ENCODE measurements at places on chromosomes 3 and 15. TPM values are rescaled to one million over a fixed set of nuclear protein-coding genes. Genes with fewer than 3 reads are reported as not detected.

GRCh38 chr3:184008161-184008560 is 9.5 kb downstream of the ABCC5 start:
- H3K27ac ChIP-seq, result no peak overlapping the region
- H3K4me3 ChIP-seq, result no peak overlapping the region
- no peak for DNase-seq
- peaks cover 62% of the 10 kb centered on the region for H3K4me1 ChIP-seq

DNA sequence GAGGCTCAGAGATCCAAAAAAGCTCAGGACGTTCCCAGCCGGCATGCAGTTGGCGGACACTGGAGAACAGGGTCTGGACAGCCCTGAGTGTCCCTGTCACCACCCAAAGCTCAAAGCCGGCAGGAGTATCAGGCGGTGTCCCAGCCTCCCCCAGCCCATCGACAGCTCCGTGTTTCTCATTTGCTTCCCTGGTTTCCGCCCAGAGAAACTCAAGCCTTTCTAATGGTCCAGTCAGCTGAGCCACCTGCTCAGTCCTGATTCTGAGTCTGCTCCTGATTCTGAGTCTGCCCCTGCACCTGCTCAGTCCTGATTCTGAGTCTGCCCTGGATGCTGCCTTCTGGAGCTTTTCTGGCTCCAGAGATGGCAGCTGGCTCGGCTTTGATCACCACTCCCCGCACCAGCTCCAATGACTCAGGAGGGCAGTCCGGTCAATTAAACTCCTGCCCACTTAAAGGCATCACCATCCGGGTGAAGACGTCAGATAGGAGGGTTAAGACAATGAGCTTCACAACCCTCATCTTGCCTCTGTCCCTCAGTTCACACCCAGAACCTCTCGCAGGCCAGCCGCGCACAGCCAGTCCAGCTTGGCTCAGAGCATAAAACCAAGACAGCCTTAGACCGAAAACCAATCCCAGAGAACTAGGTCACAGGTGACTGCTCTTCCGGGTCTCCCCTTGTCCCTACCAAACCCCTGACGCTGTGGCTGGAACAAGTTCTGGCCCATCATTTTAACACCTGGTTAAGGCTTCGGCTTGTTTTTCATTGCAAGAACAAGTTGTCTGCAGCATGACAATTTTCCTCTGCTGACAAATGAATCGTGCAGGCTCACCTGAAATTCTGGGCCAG is 6.8 kb downstream of the PCSK6 start:
- H3K4me1 ChIP-seq, result peaks cover 66% of the 10 kb centered on the region
- H3K27me3 ChIP-seq, result peaks cover 8% of the 10 kb centered on the region
- H3K4me3 ChIP-seq, result peak overlapping the region; percentile 37

DNA sequence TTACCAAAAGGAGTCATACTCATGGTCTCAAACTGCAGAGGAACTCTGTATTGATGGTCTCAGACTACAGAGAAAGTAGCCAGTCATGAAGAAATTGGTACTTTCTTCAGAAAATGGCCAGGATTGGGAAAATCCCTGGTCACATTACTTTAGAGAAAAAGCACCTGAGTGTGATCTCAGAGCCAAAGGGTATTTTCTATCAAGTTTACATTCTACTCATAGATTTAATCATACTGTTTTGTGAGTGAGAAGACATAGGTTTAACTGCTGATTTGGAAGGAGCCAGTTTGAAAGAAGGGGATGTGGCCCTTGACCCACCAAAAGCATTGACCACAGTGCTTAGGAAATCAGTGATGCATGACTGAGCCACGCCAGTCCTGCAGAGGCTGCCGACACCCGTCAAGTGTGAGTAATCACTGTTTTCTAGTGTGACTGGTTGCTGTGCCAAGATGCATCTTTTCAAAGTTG is 203.6 kb downstream of the AKAP13 start:
- peak overlapping the region; percentile 93 for H3K27ac ChIP-seq
- peak overlapping the region; percentile 66 for H3K4me3 ChIP-seq
- H3K27me3 ChIP-seq, result no peaks in the 10 kb centered on the region

The CASR gene
- not detected for total RNA-seq

- peaks cover 6% of the 10 kb centered on the region for H3K27me3 ChIP-seq
- H3K4me1 ChIP-seq, result peaks cover 9% of the 10 kb centered on the region
- no peaks in the 10 kb centered on the region for H3K36me3 ChIP-seq
Observed at GRCh38 chr3:140391061-140391460, 286.8 kb upstream of the TRIM42 start.

DNA sequence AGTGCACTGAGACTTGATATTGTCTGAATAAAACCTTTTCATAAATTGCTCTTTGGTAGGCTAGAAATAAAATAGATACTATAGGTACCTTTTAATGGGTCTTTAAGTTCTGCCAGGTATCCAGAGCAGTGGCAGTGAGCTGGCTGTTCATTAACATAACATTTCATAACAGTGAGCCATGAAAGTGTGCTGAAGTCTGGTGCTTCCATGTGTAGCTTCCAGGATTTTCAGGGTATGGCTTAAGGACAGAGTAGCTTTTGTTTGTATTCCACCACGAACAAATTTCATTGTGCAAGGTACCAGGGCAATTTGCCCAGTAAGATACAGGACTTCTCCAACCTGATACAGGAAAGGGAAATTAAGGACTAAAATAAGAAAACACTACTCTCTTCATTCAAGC is 124.7 kb upstream of the NANOGP8 start:
- no peaks in the 10 kb centered on the region for H3K27me3 ChIP-seq
- DNase-seq, result no peak
- H3K27ac ChIP-seq, result no peak overlapping the region
- no peaks in the 10 kb centered on the region for H3K36me3 ChIP-seq
- H3K4me1 ChIP-seq, result peaks cover 16% of the 10 kb centered on the region

DNA sequence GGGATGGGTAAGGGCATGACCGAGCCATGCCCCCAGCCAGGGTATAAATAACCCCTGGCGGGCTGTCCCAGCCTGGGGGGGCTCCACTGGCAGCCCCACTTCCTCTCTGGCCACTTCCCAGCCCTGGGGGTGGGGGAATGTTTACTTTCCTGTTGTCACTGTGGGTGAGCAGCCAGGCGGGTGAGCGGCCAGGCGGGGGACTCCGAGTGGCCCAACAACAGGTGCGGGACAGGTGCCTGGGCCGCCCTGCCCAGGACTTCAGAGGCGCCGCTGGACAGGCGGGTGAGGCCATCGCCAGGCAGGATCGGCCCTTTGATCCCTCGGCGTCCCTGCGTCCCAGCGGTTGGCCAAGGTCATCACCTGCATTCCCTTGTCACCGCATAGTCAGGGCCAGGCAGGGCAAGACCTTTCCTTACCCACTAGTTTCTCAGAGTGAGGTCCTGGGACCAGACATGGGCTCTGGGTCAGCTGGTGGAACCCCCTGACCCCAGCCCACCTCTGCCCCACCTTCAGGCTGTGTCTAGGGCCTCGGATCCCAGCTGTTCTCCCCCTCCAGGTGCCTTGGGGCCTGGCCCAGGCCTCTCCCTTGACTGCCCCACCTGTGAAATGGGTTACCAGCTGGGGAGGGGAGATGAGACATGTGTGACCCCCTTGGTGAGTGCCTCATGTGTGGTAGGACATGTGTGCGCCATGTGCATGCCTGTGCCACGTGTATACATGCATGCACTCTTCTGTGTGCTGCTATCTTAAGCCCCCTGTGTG is 16.6 kb downstream of the SEMA3F start:
- no peaks in the 10 kb centered on the region for H3K27me3 ChIP-seq
- H3K4me1 ChIP-seq, result peaks cover 65% of the 10 kb centered on the region
- no peak for DNase-seq

DNA sequence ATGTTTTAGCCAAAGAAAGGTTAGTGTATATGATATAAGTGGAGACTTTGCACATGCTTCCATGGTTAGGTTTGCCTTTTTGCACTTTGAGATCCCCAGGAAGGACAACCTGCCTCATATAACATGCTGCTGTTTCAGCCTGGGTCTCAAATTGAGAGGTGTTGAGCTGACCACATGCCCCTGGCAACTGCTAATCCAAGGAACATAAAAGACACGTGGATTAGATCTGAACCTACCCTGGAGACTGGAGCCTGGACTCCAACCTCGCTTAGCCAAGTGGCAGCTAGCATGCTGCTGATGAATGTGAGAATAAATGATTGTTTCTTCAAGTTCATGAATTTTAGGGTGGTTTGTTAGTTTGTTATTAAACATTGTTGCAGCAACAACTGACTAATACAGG is 301.8 kb upstream of the TBC1D5 start:
- H3K27me3 ChIP-seq, result peaks cover 5% of the 10 kb centered on the region
- no peak overlapping the region for H3K27ac ChIP-seq
- no peaks in the 10 kb centered on the region for H3K4me1 ChIP-seq
- no peak overlapping the region for H3K4me3 ChIP-seq

DNA sequence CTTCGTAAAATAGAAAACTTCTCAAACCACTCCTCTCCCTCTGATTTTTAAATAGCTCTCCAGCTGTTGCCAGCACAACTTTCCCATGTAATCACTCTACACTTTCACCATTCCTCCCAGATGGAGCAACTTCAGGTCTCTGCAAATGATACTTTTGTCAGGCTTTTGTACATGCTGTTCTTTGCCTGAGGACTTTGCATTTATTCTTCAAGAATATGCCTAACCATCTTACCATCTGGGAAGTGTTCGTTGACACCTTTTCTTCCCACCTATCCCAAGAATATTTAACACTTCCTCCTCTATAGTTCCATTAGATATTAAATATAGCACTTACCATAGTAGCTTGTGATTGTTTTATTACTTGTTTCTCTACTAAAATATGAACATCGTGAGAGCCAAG is 703.7 kb downstream of the CADM2 start:
- H3K36me3 ChIP-seq, result no peaks in the 10 kb centered on the region
- no peak overlapping the region for H3K27ac ChIP-seq
- H3K4me3 ChIP-seq, result no peak overlapping the region
- H3K4me1 ChIP-seq, result no peaks in the 10 kb centered on the region

GRCh38 chr15:65743637-65744252 is 48.3 kb downstream of the DENND4A start:
- H3K4me1 ChIP-seq, result peaks cover 10% of the 10 kb centered on the region
- H3K27me3 ChIP-seq, result no peaks in the 10 kb centered on the region
- no peak for DNase-seq

The GOLGA6L6 gene
- total RNA-seq, result not detected

GRCh38 chr15:101112336-101113113 is 139.3 kb downstream of the CHSY1 start:
- H3K27me3 ChIP-seq, result no peaks in the 10 kb centered on the region
- H3K27ac ChIP-seq, result no peak overlapping the region
- H3K4me1 ChIP-seq, result peaks cover 4% of the 10 kb centered on the region
- no peak for DNase-seq

GRCh38 chr15:56931639-56932508 is 13.4 kb downstream of the TCF12 start:
- H3K27me3 ChIP-seq, result no peaks in the 10 kb centered on the region
- H3K36me3 ChIP-seq, result no peaks in the 10 kb centered on the region
- H3K27ac ChIP-seq, result no peak overlapping the region
- peaks cover 74% of the 10 kb centered on the region for H3K4me1 ChIP-seq
- H3K4me3 ChIP-seq, result no peak overlapping the region

DNA sequence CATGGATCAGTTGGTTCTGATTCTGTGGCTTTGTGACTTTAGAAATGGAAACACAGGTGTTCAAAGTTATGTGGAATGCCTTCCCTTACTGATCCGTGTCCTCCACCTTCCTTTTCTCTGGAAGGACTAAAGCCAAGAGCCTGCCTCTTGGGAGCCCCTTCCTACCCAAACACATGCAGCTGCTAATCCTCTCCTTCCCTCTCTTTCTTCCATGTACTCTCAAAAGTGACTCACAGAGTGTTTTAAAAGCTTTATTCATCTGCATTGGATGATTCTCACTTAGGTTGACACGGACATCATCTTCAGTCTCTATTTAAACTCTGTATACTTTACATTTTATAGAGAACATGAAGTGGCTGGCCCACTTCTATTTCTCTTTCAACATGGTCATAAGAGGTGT is 856.5 kb upstream of the ARPP21 start:
- H3K4me1 ChIP-seq, result no peaks in the 10 kb centered on the region
- no peak overlapping the region for H3K27ac ChIP-seq
- H3K36me3 ChIP-seq, result no peaks in the 10 kb centered on the region
- no peak overlapping the region for H3K4me3 ChIP-seq
- no peaks in the 10 kb centered on the region for H3K27me3 ChIP-seq

All from left ventricle myocardium inferior (tissue), 1 donor.